Right lobe of liver (tissue), 6 donors: ENCODE measurements at places on chromosomes 12 and 14. TPM values are rescaled to one million over a fixed set of nuclear protein-coding genes. Genes with fewer than 3 reads are reported as not detected.

EFCAB11 gene
- total RNA-seq = 1.7 TPM

DNA sequence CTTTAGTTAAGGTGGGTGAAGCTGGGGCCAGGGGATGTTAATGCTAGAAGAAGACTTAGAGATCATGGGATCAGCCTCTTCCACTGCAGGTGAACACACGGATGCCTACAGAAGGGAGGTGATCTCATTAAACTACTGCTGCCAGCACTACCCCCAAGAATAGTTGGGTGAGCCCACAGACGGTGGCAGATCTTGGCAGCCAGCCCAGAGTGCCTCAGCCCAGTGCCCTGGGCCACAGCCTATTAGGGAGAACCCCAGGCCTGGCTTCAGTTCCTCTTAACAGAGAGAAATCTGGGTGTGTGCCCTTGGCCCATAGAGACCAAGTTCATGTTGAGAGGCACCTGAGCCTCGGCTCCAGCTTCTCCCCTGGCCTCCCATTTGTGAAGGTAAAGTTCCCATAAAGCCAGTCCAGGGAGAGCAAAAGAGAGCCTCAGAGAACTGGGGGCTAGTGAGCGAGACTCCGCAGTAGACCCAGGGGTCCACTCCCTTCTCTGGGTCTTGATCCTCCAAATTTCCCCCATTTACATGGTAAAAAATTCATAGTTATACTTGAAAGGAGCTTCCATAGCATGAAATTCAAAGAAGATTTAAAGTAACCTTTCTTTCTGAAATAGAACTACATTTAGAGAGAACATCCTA, 125.0 kb upstream of the CCND2 start:
- no peak overlapping the region for H3K27ac ChIP-seq
- no peaks in the 10 kb centered on the region for H3K36me3 ChIP-seq
- H3K4me3 ChIP-seq = no peak overlapping the region
- H3K4me1 ChIP-seq = no peaks in the 10 kb centered on the region

KRT8 gene
- 615 TPM for total RNA-seq

GRCh38 chr14:85471744-85472143, 58.2 kb upstream of the FLRT2 start:
- no peaks in the 10 kb centered on the region for H3K36me3 ChIP-seq
- no peak for DNase-seq
- H3K4me3 ChIP-seq = no peak overlapping the region
- no peaks in the 10 kb centered on the region for H3K4me1 ChIP-seq
- H3K27ac ChIP-seq = no peak overlapping the region

CRACR2A gene
- 1.1 TPM for total RNA-seq

GRCh38 chr12:118650586-118650960, 274.2 kb downstream of the SUDS3 start:
- DNase-seq = no peak
- no peak overlapping the region for H3K4me3 ChIP-seq
- H3K27ac ChIP-seq = no peak overlapping the region

DNA sequence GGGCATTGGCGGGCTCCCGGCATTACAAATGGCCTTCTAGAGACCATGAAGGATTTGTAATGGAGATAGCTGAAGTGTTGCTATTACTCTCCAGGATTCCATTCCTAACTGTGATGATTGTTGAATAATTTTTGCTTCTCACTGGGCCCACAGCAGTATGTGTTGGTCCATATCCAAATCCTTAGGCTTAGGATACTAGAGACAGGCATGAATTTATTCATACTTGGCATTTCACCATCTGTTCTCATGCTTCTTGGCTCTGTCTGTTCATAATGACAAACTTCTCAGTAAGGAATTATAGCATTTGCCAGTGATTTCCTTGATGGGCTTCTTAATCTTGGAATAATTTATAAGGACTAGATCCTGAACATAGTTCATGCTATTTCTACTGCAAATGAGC, 832.9 kb downstream of the C12orf50 start:
- no peak overlapping the region for H3K27ac ChIP-seq
- H3K36me3 ChIP-seq = no peaks in the 10 kb centered on the region

GRCh38 chr12:67062193-67062592, 207.0 kb upstream of the CAND1 start:
- no peaks in the 10 kb centered on the region for H3K36me3 ChIP-seq
- no peak for DNase-seq
- no peaks in the 10 kb centered on the region for H3K27me3 ChIP-seq
- H3K27ac ChIP-seq = no peak overlapping the region
- no peak overlapping the region for H3K4me3 ChIP-seq

DNA sequence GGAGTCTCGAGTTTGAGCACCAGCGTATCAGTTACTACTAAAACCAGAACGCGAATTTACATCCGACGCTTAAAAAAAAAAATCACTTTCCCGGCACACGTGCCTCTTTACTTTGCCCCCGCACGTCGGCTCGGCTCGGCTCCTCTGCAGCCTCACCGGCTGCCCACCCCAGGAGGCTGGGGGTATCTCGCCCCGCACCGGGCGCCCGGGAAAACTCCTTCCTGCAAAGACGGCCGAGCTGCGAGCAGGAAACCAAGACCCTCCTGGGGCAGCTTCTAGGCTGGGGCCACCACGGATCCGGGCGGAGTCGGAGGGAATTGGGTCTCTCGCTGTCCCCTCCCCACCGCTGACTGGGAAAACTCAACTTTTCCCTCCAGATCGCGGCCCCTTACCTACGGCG, 610 bp downstream of the VSIG10 start:
- peaks cover 8% of the 10 kb centered on the region for H3K4me1 ChIP-seq
- no peaks in the 10 kb centered on the region for H3K36me3 ChIP-seq

ADAMTS20 gene
- total RNA-seq = not detected

GRCh38 chr12:122850048-122850445, 14.8 kb downstream of the HIP1R start:
- H3K36me3 ChIP-seq = no peaks in the 10 kb centered on the region
- H3K4me3 ChIP-seq = no peak overlapping the region
- no peak overlapping the region for H3K27ac ChIP-seq
- DNase-seq = no peak

DNA sequence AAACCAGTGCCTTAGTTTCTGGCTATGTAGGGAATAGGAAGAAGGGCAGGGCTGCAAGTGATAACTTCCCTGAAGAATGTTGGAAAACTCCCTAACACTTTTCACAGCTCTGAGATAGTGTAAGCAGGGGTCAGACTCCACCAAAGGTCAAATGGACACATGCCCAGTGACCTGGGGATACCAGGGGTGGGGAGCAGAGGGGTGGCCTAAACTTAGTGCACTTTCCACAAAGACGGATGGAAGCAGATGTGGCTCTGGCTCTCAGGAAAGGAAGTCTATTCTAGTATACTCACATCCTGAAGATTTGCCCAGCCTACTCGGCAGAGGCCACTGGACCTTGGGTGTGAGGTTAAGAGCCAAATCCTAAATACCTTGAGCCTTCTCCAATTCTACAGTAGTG, 285.8 kb downstream of the NUAK1 start:
- no peaks in the 10 kb centered on the region for H3K4me1 ChIP-seq
- no peak overlapping the region for H3K4me3 ChIP-seq
- H3K27ac ChIP-seq = no peak overlapping the region
- no peaks in the 10 kb centered on the region for H3K36me3 ChIP-seq

TUNAR gene
- total RNA-seq = not detected

- peaks cover 43% of the 10 kb centered on the region for H3K4me1 ChIP-seq
- H3K27me3 ChIP-seq = no peaks in the 10 kb centered on the region
- H3K27ac ChIP-seq = peak overlapping the region; percentile 89
These were observed 1.4 kb downstream of the C1RL start for GRCh38 chr12:7107636-7108002.

- H3K27me3 ChIP-seq = no peaks in the 10 kb centered on the region
- no peaks in the 10 kb centered on the region for H3K4me1 ChIP-seq
- DNase-seq = no peak
- H3K36me3 ChIP-seq = no peaks in the 10 kb centered on the region
These were observed 2.1 kb downstream of the MSI1 start for GRCh38 chr12:120366845-120367232.

DNA sequence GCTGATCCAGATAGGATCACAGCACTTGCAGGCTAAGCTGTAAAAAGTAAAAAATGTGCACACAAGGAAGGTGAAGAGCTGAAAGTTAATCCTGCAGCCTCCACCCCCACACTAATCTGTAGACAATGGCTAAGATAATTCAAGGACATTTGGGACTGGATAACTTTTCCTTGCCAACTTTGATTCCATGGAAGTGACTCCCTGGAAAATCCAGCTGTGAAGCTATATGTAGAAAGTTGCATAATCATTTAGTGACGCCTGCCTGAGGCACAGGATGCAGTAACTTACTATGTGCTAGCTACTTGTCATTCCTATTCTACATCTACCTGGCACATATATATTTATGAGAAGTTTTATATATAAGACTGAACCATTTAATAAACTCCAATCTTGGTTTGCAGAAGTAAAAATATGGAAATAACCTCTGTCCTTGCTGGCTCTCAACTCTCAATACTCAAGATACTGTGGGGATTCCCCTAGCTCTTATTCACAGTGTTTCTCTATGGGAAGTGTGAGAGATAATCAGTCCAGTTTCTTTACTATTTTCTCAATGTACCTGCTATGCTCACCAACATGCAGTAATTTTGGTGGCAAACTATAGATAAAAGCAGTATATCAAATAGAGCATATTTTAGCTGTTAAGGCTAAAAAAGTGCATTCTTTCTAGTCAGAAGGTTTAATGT, 14.8 kb downstream of the LDHB start:
- no peak for DNase-seq
- H3K4me1 ChIP-seq = peaks cover 9% of the 10 kb centered on the region
- no peak overlapping the region for H3K4me3 ChIP-seq
- no peak overlapping the region for H3K27ac ChIP-seq
- no peaks in the 10 kb centered on the region for H3K36me3 ChIP-seq
- no peaks in the 10 kb centered on the region for H3K27me3 ChIP-seq

DNA sequence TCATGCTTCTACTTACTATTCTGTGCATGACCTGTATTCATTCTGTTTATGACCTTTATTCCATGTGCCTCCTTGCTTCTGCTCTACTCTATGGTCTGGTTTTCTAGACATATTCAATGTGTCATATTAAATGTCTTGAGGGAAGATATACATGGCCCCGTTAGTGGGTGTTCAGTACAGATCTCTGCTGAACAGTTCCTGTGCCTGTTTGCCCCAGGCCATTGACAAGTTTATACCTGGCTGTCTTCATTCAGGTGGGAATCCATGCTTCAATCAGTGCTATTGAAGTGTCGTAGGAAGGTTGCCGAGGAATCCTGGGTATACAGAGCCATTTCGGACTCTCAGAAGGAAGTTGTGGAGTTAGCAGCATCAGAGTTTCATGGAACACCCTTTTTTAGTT, 7.4 kb upstream of the PPFIBP1 start:
- no peaks in the 10 kb centered on the region for H3K4me1 ChIP-seq
- no peak overlapping the region for H3K4me3 ChIP-seq

GRCh38 chr14:95290021-95290420, 29.7 kb downstream of the CLMN start:
- no peak overlapping the region for H3K27ac ChIP-seq
- DNase-seq = no peak
- H3K36me3 ChIP-seq = no peaks in the 10 kb centered on the region
- no peak overlapping the region for H3K4me3 ChIP-seq

- no peak overlapping the region for H3K4me3 ChIP-seq
- no peaks in the 10 kb centered on the region for H3K27me3 ChIP-seq
- H3K4me1 ChIP-seq = no peaks in the 10 kb centered on the region
- no peak for DNase-seq
- no peak overlapping the region for H3K27ac ChIP-seq
These were observed 167.1 kb downstream of the PIWIL1 start for GRCh38 chr12:130504840-130505175.

SRSF9 gene
- total RNA-seq = 60.6 TPM

- H3K36me3 ChIP-seq = no peaks in the 10 kb centered on the region
- peak; percentile 61 for DNase-seq
- no peak overlapping the region for H3K27ac ChIP-seq
- H3K27me3 ChIP-seq = no peaks in the 10 kb centered on the region
- H3K4me3 ChIP-seq = no peak overlapping the region
These were observed 8.8 kb upstream of the GNPTAB start for GRCh38 chr12:101839324-101840283.

- no peaks in the 10 kb centered on the region for H3K4me1 ChIP-seq
- DNase-seq = peak; percentile 51
- H3K27me3 ChIP-seq = no peaks in the 10 kb centered on the region
- no peaks in the 10 kb centered on the region for H3K36me3 ChIP-seq
These were observed 157.6 kb downstream of the DPF3 start for GRCh38 chr14:72736308-72736707.

FOXG1 gene
- not detected for total RNA-seq

NOC4L gene
- 8.1 TPM for total RNA-seq

- no peak for DNase-seq
- peaks cover 15% of the 10 kb centered on the region for H3K4me1 ChIP-seq
- no peak overlapping the region for H3K27ac ChIP-seq
- H3K27me3 ChIP-seq = no peaks in the 10 kb centered on the region
- H3K4me3 ChIP-seq = no peak overlapping the region
These were observed 119.1 kb downstream of the DENND5B start for GRCh38 chr12:31471823-31472222.

ZFYVE26 gene
- total RNA-seq = 14.8 TPM

GRCh38 chr12:67662910-67663538, 14.5 kb downstream of the DYRK2 start:
- H3K36me3 ChIP-seq = peaks cover 3% of the 10 kb centered on the region
- H3K4me1 ChIP-seq = no peaks in the 10 kb centered on the region
- H3K4me3 ChIP-seq = no peak overlapping the region
- H3K27ac ChIP-seq = no peak overlapping the region

ASIC1 gene
- not detected for total RNA-seq

SLC25A47 gene
- total RNA-seq = 151 TPM

DDX24 gene
- 47.8 TPM for total RNA-seq

DNA sequence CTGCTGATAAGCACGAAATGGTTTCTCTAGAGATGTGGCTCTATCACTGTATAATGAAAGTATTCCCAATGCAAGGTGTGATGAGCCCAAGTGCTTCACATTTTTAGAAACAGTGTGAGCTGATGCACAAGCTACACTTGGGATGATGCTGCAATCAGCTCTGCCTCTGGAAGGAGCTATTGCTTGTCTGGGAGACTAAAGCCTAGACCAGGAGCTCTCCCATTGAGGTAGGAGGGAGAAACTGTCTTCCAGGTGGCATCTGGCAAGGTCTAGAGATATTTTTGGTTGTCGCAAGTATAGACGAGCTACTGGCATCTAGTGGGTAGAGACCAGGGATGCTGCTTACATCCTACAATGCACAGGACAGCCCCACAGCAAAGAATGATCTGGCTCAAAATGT, 42.0 kb downstream of the HECTD4 start:
- no peak overlapping the region for H3K27ac ChIP-seq
- H3K4me1 ChIP-seq = no peaks in the 10 kb centered on the region
- no peak for DNase-seq
- no peaks in the 10 kb centered on the region for H3K27me3 ChIP-seq
- H3K36me3 ChIP-seq = no peaks in the 10 kb centered on the region
- H3K4me3 ChIP-seq = no peak overlapping the region

DNA sequence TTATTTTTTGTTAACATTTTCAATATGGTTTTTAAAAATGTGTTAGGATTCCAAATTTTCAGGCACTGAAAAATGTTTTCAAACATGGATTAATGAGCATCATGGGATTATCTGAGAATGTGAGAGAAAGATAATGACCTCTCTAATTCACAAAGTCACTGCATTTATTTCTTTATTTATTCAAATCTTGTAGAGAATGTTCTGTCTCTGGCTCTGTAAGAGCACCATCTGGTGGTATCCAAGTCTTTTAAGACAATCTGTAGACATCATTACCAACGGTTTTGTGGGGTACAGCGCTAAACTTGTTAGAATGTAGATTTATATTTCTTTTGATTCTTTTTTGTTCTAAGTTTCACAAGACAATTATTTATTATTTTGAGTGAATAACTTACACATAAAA, 956.0 kb upstream of the NOVA1 start:
- H3K36me3 ChIP-seq = no peaks in the 10 kb centered on the region
- H3K27me3 ChIP-seq = no peaks in the 10 kb centered on the region
- DNase-seq = no peak
- H3K4me1 ChIP-seq = no peaks in the 10 kb centered on the region

GRCh38 chr12:113912760-113913329, 53.3 kb downstream of the RBM19 start:
- no peak overlapping the region for H3K4me3 ChIP-seq
- H3K27me3 ChIP-seq = no peaks in the 10 kb centered on the region
- no peaks in the 10 kb centered on the region for H3K36me3 ChIP-seq
